Esophagus squamous epithelium (tissue), 5 donors: ENCODE measurements at places on chromosomes 4 and X.

- no peak for DNase-seq
These were observed 22.9 kb upstream of the SEC24D start for GRCh38 chr4:118858779-118859178.

GRCh38 chr4:5912614-5913019, 19.7 kb upstream of the CRMP1 start:
- no peak for DNase-seq

GRCh38 chrX:68867458-68868112, 38.8 kb downstream of the EFNB1 start:
- DNase-seq = no peak

DNA sequence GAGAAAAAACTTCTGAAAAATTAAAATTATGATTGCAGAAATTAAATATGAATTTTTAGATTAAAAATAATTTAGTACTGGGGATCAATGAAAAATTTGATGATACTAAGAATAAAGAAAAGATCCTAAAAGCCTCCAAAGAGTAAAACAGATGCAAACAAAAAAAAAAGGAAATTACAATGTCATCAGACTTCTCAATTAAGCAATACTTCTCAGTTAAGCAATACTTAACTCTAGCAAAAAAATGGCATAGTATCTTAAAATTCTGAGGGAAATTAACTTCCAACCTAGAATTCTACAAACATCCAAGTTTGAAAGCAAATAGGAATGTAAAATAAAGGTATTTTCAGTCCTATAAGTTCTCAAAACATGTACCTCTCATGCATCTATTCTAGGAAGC, 141.2 kb upstream of the INTU start:
- DNase-seq = no peak

DNA sequence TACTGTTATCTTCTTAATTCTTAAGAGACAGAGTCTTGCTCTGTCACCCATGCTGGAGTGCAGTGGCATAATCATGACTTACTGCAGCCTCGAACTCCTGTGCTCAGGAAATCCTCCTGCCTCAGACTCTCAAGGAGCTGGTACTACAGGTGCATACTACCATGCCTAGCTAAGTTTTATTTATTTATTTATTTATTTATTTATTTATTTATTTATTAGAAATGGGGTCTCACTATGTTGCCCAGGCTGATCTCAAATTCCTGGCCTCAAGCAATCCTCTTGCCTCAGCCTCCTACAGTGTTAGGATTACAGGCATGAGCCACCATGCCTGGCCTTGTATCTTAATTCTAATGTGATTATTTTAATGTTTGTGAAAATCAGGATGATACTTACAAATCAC, 125.6 kb downstream of the THOC2 start:
- DNase-seq = no peak

DNA sequence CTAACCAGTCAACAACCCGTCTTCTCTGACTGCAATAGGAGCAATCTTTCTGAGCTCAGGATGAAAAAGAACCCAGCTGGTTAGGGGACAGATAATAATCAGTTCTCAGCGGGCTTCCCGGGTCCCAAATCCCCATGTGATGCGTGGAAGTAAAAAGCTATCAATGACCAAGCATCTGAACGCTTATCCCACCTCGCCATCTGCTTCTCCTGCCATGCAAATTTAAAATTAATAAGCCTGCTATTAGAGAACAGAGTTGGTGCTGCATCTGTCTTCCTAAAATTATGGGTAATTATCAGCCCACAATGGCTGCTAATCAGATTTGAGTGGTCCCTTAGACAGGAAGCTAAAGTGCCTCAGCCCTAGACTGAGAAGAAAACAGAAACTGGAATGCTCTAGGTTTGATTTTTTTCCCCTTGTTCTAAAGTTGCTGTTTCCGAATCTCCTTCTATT, 37.5 kb downstream of the AFAP1 start:
- DNase-seq = no peak

DNA sequence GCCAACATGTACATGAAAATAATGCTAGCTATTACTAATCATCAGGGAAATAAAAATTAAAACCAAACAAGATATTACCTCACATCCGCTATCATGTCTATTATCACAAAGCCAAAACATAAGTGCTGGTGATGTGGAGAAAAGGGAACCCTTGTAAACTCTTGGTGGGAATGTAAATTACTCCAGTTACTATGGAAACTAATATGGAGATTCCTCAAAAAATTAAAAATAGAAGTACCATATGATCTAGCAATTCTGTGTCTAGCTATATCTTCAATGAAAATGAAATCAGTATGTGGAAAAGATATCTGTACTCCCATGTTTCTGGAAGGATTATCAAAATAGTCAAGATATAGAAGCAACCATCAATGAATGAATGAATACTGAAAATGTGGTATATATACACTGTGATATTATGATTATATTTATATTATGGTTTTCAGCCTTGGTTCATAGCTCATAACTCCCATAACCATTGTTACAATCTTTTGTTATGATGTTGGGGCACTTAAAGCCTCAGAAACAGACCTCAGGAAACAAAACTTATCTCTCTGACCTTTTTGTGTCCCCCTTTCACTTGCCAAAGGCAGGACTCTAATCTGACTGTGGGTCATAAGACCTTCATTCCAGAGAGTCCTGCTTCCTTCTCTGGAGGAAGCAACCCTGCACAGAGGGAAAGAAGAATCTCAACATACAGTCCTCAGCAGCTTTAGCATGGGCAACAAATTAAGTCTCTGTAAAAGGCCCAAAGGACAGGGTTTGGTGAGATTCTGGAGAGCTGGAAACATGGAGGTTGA, 933.2 kb downstream of the ADGRL3 start:
- DNase-seq = no peak

DNA sequence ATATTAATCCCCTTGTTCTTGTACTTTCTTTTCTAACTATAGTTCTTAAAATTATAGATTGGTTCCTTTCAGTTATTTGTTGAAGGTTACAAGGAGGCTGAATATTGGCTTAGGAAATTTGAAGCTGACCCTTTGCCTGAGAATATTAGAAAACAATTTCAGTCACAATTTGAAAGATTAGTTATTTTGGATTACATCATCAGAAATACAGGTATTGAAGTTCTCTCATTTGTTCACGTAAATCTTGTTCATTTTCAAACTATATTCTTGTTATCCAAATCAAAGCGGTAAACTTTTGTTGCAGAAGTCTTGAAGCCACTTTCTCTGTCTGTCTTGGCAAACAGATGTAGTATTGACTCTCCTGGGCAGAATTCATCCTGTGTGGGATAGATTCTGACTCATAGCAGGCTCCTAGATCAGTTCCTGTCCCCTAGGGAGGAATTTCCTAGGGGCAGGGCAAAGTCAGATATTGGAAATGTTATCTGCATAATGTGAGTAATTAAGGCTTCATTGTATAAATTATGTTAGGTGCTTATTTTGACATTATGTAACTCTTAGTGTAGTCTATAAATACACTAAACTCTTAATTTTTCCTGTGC, 25.2 kb downstream of the PI4K2B start:
- no peak for DNase-seq

DNA sequence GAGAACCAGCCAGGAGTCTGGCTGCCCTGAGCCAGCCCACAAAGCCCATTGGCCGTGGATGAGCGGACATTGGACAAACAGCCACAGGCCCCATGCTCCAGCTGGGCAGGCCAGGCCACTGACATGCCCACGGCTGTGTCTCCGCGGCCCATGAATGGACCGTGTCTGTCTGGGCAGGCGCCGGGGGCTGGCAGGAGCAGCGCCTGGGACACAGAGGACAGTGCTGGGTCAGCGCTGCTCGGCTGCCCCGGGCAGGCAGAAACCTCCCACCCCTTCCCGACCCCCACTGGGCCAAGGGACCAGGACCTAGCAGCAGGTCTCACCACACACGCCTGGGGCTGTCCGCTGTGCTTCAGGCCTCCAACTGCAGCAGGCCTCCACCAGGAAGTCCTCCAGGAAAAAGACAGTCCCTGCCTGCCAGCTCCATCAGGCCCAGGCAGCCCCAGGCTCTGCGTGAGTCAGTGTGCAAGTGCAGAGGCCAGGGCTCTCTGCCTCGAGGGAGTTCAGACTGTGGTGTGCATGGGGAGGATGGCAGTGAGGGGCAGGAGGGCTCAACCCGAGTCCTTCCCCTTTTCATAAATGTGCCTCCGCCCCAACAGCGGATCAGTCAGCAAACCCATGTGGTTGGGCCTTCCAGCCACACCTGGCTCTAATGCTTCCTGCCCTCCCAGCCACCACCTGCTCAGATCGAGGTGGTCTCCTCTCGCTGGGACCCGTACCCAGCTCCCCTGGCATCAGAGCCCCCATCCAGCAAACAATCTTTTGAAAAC, 17.2 kb upstream of the FGFR3 start:
- no peak for DNase-seq
